ENCODE measurements at places on chromosomes 4 and X.

DNA sequence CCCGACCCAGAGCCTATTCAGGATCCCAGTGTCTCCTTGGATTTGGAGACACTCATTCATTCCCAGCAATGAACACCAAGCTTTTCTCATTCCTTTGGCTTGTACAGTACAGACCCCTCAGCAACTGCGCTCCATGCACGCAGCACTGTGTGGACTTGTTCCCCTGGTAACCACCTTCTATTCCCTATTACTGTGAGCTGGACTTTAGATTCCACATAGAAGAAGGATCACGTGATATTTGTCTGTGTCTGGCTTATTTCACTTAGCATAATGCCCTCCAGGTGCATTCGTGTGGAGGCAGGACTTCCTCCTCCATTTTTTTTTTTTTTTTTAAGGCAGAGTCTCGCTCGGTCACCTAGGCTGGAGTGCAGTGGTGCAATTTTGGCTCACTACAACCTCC, 106.4 kb downstream of the PHKA2 start:
- peak; percentile 54 for ATAC-seq

GRCh38 chr4:162659716-162660115, 495.9 kb upstream of the FSTL5 start:
- ATAC-seq = no peak

DNA sequence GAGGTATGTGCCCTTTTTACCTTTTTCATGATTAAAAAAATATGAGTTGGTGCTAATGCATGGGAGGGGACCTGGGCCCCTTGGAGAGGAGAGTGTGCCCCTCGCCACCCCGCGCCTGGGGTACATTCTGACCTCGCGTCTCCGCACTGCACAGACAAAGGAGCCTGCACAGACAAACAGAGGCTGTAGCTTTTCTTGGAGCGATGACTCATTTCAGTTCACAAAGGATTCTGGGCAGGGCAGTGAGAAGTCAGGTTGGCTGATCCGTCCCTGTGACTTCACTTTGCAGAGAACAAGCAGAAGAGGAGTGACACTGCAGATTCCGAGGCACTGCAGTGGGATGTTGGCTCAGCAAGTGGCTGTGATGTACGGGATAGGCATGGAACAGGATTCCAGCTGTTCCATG, 82.9 kb downstream of the STOX2 start:
- peak; percentile 96 for ATAC-seq

DNA sequence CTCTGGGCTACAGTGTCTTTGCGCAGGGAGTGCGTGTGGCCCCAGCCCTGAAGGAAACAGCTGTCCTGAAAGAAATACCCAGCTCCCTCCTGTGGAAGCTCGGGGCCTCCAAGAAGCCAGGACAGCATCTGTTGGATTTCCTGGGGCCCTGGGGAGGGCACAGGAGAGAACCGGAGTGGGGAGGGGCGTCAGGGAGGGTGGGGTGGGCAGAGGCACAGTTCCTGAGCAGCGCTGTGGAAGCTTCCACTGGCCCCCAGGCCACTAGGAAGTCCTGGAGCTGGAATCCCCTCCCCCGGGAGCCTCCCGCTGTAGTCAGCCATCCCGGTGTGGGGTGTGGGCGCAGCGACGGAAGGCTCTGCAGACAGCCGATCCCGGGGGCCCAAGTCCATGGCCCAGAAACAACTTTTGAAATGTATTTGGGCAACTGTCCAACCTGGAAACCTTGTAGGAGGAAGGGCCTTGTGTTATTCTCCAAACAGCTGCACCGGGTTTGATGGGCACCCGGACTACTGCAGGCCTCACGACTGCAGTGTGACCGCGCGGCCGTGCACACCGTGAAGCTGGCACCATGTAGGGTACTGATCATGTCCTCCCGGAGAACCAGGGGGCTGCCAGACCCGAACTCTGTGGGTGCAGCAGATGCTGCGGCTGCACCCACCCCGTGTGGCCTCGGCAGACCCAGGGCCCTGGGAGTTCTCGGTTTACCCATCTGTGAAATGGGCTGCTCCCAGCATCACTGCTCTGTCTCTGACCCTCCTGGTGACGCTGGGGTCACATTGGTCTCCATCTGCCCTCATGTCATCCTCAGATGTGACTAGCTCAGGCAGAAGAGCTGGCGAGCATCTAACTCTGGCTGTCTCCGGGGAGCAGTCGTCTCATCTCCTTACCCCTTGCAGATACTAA, 68.5 kb upstream of the HMX1 start:
- no peak for ATAC-seq

- ATAC-seq = no peak
Observed at GRCh38 chrX:17411205-17411604, 36.2 kb downstream of the NHS start.

GRCh38 chrX:153981771-153982533, 9.4 kb downstream of the TMEM187 start:
- ATAC-seq = no peak

- no peak for ATAC-seq
Observed at GRCh38 chr4:17400686-17401085, 111.2 kb downstream of the QDPR start.

DNA sequence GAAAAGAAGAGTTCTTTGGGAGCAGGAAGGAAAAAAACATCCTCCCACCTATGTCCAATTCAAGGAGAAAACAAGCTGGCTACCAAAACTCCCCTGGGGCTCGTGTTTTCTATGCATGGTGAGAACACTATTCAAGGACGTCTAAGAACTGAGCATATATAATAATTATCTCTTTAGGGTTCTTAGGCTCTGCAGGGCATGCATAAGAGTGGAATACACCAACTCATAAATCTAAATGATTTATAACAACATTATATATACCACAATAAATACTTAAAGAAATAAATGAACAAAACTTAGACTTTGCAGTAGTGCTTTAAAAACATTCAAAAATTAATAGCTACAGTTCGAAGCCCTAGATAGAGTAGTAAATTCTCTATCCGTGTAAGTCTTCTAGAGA, 19.5 kb upstream of the TMEM154 start:
- ATAC-seq = no peak

DNA sequence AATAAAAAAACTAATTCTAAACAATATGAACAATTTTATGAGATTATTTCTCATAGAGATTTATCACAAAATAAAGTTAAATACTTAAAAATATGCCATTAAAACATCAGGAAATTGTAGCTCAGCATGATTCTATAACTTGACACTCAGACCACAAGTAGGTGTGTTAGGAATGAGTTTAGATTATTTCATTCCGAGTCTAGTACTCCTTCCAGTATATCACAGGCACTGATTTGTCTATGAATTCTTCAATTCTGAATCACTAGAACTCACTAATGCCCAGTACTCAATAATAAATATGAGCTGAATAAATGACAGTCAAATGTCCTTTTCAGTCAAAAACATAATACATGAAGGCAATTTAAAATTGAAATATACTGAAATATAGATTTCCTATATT, 22.2 kb downstream of the BOD1L1 start:
- no peak for ATAC-seq

GRCh38 chrX:39848243-39848642, 249.5 kb downstream of the BCOR start:
- ATAC-seq = no peak

DNA sequence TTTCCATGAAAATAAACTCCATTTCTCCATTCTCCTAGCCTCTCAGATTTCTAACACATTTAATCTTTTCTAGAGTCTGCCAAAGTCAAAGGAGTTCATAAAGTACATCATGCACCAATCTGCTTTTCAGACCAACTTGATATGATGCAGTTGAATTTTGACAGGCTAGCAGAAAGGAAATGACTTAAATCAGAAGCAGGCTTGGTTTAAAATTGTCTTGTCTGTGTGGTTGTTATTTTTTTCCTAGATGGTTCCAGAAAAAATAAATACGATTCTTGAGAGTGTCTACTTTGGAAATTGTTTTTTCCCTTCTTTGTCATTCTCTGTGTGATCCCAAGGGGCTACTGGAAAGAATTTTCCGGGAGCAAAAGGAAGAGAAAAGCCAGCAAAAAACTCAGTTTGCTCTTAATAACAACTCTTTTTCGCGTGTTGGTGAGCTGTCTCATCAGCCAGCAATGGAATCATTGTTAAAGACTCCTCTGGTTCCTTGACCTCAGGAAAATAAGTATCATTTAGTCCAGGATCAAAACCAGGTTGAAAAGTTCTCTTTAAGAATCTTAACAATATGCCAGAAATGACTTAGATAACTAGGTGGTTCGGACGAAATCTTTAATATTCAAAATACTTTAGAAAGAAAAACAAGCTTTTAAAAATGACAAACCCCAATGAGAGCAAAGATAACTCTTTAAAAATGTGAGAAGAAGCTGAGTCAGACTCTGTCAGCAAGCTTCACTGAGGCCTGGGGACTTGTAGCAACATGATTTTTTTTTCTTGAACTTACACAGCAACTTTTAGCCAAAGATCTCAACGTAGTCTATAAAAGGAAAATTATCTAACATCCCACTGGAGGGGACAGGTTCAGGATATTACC, 49.7 kb upstream of the GAB1 start:
- peak; percentile 73 for ATAC-seq
